GM04503 (cell line): ENCODE measurements at places on chromosomes 7 and 10.

DNA sequence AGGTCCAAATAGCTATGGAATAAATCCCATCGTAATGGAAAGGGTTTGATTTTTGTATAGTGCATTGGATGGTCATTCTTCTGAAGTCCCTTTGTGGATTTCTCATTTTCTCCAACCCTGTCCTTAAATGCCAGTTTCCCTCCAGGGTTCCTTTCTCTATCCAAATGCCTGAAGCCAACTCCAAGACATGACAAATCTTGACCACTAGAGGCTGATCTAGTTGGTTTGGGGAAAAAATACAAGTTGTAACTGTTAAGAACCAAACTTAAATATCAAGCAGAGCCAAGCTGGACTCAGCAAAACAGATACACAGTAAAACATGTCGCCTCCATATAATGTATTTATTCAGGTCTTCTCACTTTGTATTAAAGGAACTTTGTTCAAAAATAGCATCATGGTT lies 28.7 kb downstream of the FRMD4A start:
- DNase-seq: peak; percentile 2

DNA sequence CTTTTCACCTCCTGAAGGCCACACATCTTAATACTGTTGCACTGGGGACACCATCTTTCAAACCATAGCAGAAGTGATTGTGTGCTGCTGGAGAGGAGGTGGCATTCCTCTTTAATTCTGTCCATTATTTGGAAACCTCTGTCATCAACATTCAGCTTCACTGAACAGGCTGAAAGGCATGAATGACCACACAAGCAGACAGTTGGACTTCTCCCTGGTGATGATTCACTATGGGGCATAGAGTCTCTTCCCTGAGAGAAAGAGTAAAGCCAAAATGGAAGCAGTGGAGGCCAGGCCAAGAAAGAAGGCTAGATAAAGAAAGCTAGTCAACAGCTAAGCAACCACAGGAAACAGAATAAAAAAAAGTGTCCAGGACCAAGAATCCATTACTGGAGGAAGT lies 113.1 kb upstream of the VSTM2A start:
- no peak for DNase-seq

DNA sequence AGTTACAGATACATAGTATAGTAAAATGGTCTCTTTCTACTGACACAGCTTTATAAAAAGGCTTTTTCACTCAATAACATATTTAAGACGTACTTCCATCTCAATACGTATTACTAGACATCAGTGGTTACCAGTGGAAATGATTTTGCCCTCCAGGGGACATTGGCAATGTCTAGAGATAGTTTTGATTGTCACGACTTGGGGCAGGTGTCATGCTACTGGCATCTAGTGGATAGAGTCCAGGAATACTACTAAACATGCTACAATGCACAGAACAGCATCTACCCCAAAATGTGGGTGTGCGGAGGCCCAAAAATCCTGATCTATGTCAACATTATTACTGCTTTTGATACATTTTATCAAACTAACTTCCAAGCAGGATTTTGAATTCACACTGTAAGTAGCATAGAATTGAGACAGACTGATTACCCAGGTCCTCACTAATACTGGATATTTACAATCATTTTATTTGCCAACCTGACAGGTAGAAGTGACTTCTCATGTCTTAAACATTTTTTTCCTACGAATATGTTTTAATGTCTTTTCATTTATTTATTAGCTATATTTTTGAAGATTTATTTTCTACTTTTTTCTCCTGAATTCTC lies 53.8 kb downstream of the HGF start:
- no peak for DNase-seq

GRCh38 chr7:10973061-10973941 lies at the start of gene PHF14:
TSS of gene PHF14 (plus strand) at chr7:10973872. CDS start at chr7:10974324, 452 bp downstream.
- peak; percentile 74 for DNase-seq

DNA sequence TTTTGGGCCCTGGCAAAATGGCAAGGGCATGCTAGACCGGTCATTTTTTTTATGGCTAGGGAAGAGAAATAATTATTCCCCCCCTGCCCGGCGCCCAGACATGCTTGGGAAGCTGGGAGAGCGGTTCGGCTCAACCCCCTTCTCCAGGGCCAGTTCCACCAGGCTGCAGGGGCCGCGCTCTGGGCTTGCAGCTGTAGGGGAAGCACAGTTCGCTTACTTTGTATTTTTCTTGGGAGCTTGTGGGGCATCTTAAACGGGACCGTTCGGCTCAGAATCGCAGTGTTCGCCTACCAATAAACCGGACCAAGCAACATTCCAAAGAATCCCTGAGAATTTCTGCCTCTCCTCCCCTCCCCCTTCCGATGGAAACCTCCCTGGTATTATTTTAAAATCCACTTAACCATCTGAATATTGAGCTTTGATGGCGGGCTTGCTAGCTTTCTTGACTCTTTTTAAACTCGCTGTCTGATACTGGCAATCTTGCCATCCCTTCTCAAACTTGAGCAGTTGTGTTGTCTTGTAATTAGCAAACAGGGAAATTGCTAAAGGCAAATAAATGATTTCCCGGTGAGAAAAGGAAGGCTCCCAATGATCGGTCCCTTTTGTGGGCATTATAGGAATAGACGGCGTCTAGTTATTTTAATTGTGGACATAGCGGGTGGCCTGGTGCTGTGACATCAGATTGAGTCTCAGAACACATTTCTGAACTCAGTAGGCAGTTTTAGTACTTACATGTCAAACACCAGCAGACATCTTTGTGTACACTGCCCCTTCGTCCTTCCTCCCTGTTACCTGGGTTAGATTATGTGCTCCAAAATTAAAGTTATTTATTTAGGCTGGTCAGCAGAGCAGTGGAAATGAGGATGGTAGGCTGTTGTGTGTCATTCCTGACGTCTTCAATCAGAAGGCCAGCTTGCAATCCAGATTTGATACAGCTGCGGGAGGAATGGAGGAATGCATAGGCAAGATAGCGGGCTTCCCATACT lies 3.4 kb downstream of the TCF7L2 start:
- DNase-seq: no peak

DNA sequence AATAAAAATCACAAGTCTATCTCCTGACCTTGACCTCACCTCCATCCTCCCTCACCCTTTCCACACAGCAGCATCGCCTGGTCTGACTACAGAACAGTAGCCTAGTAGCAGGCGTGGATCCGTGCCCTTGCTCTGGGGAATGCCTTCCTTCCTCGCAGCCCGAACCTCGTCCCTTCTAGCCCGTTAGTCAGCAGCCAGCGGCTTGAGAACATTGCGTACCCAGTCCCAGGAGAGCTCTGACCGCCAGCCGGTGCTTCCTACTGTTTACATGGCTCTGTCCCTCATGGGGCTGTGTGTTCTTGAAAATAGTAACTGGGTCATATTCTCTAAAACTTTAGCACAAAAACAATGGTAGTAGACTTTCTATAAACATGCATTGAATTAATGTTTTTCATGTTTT lies 682.7 kb upstream of the IGFBP3 start:
- DNase-seq: no peak

- DNase-seq: no peak
Observed at GRCh38 chr7:108535744-108536143, 9.8 kb upstream of the PNPLA8 start.

- no peak for DNase-seq
Observed at GRCh38 chr10:85400981-85401695, 965.5 kb downstream of the GRID1 start.

GRCh38 chr7:134820778-134821177 lies 41.3 kb downstream of the CALD1 start:
- no peak for DNase-seq

DNA sequence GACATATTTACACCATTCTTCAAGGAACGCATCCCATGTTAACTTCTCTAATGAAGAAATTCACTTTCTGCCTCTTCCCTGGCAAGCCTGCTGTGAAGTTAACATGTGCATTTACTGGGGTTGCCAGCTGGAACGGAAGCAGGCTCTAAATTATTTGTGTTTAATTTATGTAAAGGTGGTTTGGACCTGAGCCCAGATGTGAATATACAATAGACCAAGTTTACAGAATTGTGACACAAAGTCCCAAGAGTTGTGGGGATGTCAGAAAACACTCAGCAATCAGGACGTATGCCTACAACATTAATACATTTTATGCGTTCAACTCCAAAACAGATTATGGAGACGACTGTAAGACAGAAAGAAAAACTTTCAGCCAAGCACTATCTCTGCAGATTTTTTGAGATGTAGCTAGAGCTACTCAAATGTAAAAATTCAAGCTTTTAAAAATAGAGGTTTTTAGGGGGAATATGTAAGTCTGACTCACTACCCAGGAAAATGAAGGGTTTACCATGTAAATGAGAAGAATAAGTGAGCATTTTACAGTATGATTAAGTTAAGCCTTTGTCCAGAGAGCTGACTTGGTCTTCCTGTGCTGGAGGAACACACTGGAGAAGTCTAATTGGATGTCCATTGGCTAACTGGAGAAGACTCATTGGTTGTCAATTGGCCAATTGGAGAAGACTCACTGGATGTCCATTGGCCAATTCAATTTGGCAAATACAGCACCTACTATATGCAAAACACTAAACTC lies 19.5 kb downstream of the NRP1 start:
- no peak for DNase-seq

GRCh38 chr7:130960208-130960988 lies 226.4 kb upstream of the KLF14 start:
- DNase-seq: peak; percentile 97

DNA sequence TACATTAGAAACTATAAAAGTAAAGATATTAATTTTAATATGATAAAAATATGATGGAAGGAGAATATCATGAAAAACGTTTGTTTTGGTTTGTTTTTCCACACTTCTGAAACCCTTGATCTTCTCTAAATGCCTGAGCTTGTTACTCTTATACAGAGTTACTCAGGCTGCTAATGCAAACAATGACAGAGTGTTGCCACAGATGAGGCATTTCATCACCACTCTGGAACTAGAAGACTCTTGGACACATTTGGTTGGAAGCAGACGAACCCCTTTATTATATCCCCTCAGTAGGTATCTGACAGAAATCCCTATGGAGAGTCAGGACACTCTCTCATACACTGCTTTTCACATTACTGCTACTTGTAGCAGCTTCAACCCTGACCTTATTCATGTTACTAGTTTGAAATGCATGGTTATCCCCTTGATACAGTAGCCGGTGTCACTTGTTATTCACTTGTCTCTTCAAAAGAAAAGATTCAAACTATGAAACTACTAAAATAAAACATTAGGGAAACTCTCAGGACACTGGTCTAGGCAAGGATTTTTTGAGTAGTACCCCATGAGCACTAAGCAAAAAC lies 66.9 kb downstream of the SEMA3C start:
- DNase-seq: no peak

DNA sequence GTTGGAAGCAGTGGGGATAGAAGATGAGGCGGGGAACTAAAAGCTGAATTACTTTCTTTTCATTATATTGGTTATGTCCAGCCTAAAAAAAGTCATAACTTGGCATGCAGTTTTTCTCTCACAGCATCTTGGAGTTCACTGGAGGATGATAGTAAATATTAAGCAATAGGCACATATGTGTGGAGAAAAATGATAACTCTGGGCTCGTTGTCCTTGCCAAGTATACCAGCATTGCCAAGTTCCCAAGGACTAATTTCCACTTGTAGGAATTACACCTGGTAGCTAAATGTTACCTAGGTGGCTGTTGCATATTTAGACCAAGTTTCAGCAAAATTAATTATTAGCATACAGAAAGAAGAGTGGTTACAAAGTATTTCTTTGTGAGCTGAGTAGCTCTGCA lies 1007.6 kb downstream of the ANKRD7 start:
- DNase-seq: no peak

- DNase-seq: no peak
Observed at GRCh38 chr7:78047800-78048199, 249.2 kb downstream of the PHTF2 start.
